ENCODE measurements at places on chromosomes 7 and 10.

DNA sequence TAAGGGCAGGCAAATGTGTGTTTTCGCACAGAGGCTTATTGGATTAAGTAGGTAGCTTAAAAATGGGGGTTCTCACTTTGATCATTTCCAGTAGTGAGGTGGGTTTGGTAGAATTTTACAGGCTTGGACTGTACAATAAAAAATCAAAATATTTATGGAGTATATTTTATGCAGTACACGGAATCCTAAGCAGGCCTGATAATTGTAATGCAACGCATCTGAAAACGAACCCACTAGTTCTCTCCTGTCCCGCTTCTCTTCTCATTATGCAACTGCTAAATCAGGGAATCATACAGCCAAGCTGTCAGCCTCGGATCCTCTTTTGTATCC, 377 bp upstream of the POLR1F start:
- DNase-seq = no peak

GRCh38 chr7:12796397-12797127, 109.1 kb downstream of the ARL4A start:
- no peak for DNase-seq

DNA sequence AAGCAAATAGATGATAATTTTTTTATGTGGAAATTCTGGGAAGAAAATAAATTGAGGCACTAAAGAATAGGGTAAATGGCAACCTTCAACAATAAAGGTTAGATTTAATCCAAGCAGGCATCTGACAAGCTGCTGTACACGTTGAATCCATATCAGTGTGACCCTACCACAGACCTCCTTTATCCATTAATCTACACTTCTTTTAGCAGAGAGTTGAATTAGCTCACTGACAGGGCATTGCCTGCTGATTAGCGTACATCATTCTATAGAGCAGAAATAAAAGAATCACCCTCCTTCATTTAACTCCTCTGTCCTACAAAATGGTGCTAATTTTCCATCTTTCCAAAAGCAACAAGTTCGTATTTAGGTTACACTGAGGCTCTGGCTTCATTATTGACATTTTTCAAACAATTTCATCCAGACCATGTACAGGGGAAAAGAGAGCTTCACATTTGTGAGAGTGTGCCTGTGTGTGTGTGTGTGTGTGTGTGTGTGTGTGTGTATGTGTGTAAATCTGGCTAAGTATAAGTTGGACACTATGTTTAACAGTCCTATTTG, 356.0 kb downstream of the TFEC start:
- no peak for DNase-seq

DNA sequence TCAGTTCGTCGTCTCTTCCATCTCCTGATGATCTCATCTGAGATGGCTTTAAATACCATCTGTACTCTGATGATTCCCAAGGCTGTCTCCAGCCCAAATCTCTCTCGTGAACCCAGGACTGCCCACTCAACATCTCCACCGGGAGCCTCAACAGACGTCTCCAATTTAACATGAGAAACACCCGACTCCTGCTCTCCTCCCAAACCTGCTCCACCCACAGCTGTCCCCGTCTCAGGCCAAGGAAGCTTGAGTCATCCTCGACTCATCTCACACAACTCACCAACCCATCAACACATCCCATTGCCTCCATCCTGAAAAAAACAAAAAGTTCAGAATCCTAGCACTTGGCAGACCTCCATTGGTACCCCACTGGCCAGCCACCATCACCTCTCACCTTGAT, 29.7 kb upstream of the CALN1 start:
- DNase-seq = no peak

- DNase-seq = no peak
Observed at GRCh38 chr7:139452958-139453672, 30.4 kb downstream of the KLRG2 start.

DNA sequence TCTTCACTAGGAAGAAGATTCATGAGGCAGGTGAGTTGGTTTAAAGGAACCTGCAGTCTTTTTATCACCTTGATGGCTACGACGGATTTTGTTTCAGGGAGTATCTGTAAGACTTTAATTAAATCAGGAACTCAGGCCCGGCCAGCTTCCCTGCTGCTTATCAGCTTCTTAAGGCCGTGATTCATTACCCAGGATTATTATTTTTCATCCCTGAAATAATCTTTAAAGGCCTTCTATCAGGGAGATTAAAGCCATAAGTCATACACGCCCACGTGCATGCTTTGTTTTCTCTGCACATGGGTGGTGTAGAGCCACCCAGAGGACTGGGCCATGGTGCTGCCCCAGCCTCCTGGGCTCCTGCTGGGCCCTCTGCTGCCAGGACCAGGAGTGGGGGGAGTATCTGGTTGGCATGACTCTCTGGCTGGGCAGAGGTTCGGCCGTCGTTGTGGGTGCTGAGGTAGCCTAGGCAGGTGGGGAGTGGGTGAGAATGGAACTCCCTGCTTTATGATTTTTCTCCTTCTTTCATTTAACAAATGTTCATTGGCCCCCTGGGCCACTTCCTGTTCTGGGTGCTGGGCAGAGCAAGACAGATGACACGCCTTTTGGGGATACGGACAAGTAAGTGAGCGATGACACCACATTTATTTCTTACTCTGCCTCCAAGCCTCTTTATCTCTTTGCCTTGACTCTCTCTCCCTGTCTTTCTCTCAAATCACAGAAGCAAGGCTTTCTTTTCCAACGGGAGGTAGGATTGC, 39.0 kb upstream of the PCBD1 start:
- no peak for DNase-seq

All from 8988T (cell line).